CD4-positive, alpha-beta T cell treated with Interleukin-12 subunit alpha and Interleukin-12 subunit beta, for 1 hour (primary cell): ENCODE measurements at places on chromosomes 11 and 22.
A peak's percentile ranks its signal among the peaks of the same experiment; 100 is the strongest.

GRCh38 chr11:113035708-113036107 lies 74.5 kb downstream of the NCAM1 start:
- DNase-seq: no peak

DNA sequence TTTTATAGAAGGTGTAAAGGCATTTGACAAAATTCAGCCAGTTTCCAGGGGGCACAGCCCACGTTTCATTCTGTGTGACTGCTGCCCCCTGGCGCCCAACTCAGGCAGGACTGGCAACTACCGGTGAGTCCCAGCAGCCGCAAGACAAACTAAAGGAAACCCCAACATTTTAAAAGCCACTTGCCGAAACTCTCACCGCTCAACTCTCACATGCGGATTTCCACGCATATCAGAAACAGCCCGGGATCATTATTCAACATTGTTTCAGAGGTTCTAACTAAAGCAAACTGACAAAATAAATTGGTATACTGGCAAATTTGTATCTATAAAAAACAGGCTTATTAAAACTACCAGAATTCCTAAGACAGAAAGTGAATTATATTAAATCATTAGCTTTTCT lies 48.2 kb downstream of the MORC2 start:
- peak; percentile 86 for DNase-seq

- no peak for DNase-seq
These were observed 30.9 kb downstream of the ZBTB16 start for GRCh38 chr11:114090225-114090910.

DNA sequence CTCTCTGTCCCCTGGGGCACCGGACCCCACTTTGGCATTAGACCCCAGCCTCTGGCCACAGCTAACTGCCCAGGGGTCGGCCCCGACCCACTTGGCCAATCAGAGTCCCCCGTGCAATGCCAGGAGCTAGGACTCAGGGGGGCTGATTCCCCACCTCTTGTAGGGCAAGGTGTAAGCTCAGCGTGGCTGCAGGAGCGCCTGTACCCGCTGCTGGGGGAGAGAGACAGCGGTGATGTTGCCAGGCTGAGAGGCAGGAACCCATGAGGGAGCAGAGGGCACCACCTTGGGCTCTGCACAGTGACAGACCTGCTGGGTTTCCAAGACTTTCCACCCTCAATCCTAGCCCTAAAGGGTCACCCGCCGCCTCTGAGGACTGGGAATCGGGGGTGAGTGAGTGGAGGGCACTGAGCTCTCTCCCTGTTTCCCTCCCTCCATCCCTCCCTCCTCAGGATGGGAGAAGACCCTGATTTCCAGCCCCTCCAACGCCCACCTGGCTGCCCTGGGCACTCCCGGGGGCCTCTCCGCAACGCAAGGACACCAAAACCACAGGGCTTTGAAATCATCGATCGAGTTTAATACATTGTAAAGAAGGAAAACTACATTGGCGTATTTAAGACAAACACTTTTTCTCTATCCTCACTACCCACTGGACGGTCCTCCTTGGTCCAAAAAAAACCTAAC lies 128.4 kb downstream of the ARHGAP8 start:
- no peak for DNase-seq

DNA sequence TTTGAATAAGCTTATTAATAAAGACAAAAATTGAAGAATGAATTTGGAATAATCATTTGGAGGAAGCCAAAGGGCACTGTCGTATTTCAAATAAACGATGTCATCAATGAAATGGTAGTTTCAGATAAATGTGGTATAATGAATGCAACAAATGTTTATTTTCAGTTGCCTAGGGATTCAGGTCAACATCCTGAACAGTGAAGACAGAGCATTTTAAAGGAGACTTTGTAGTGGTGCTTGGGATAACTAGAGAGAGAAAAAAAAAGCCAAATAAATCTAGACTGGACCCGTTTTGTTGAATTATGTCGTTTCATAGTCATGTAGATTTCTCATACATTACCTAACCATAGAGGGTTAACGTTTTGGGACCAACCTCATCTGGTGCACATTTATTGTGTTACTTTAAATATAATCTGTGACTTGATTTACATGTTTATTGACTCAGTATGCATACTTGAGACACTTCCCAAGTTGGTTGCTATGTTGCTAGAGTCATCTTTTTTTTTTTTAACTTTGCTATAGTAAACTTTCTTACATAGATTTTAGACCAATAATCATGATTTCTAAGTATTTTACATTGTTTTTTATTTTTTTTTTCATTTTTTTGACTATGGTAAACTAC lies 111.1 kb downstream of the NCAM1 start:
- DNase-seq: no peak

- DNase-seq: no peak
These were observed 23.3 kb downstream of the LIF start for GRCh38 chr22:30223303-30223702.

DNA sequence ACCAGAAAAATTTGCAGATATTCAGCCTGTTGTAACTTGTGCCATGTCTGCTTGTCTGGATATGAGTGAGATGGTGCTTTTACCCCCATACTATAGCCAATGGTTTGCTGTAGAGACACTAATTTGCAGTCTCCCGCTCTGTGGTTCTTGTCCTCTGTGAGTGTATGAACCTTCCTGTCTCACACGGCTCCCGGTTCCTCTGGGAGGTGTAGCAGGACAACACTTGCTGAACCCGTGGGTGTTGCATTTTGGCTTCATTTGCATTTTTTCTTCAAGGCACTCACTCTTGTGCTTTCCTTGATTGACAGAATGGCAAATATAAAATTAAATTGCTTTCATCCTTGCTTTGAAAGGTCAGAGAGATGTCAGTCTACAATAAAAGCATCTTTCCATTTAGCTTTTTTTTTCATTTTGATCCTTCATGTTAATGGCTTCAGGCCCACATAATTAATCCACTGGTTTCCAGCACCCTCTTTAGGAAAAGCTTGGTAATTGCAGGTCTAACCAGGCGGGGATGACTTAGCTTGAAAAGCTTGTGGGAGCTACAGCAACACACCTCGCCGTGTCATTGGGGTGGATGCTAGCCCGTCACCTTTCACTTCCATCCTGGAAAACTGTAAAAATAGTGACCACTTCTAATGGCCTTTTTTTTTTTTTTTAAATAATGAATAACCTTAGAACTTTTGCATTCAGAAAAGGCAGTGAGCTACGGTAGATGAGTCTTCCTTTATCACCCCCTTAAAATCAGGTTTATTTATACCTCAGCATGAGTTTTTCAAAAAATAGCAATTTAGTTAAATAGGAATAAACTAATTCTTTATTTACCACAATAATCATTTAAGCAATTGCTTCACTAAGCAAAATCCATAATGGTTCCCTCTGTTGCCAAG lies 27.4 kb upstream of the ST14 start:
- peak; percentile 77 for DNase-seq

GRCh38 chr11:81259471-81259870 lies 1474.2 kb downstream of the FAM181B start:
- no peak for DNase-seq

DNA sequence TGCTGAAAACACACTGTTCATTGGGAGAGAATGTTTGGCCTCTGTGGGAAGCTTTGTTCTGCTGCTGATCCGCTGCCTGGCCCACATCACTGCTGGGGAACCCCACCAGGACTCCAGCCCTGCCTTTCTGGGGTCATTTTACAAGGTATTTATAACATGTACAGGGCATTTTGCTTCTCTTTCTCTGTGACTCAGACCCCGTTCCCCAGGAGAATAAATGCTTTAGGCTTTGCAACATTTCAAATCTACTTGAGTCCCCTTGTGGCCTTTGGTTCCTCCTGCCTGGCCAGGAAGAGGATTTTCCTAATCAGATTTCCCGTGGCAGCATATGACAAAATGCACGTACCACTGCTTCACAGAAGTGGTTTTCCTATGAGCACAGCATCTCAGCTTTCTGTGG lies 43.0 kb downstream of the BTG4 start:
- DNase-seq: no peak

- no peak for DNase-seq
These were observed 4.2 kb upstream of the SYT7 start for GRCh38 chr11:61585115-61585514.

GRCh38 chr22:17137170-17137569 lies 16.0 kb upstream of the TMEM121B start:
- DNase-seq: no peak

DNA sequence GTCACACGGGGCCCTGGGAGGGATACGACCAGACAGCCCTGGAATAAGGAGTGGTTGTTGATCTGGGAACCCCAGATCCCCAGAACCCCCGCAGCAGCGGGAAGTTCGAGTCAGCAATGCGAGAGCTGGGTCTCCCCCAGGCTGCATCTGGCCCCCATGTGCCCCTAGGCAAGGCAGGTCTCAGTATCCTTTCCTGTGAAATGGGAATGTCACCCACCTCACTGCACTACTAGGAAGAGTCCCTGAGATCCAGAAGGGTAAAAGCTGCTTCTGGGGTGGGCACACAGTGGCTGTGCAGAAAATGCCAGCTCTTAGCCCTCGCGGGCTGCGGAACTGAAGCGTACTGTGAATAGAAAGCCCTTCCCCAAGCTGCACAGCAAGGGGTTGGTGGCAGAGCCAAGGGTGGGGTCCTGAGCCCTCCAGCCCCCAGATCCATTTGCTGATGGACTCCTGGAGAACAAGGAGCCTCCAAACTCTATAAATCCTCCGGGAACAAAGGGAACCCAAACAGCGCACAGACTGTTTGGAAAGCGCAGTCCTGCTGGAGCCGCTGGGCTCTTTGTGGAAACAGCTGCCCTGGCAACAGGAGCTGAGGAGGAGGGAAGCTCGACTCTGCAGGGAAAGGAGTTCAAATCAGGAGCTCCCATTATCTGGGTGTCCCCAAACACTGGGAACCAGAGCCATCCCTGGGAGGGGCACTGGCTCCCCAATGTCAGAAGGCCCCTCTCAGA lies 68.2 kb upstream of the SHISAL1 start:
- DNase-seq: no peak

DNA sequence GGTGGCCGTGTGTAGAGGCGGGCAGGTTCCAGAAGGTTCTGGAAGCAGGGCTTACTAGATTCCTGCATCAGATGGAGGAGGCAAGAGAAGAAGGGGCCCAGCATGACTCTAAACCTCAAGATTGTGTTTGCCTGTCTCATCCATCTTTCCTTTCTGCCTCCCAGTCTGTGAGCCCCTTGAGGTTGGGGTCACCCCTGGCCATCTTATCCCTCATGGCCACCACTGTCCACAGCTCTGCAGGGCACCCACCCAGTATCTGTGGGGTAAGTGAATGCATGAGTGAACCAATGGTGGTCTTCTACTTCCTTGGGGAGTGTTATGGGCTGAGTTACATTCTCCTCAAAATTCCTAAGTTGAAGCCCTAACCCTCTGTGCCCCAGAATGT lies 79.3 kb downstream of the MYEOV start:
- no peak for DNase-seq

GRCh38 chr11:64754124-64754918 lies 5.5 kb downstream of the PYGM start:
- no peak for DNase-seq

DNA sequence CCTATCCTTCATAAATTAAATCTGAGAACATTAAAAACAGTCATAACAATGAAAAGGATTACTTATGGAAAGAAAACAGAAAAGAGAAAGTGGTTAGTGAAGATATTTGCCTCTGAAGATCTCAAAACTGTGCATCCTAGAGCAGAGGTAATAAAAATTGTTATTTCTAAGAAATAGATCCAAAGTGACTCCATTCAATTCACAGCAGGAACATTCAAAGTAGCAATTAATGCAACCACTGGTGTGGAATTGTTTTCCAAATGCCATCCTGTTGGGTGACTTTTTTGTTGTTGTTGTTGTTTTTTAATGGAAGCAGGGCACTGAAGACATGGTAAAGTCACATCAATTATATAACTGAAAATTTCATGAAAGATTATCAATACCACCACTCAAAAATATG lies 1139.5 kb upstream of the CCDC90B start:
- no peak for DNase-seq

- no peak for DNase-seq
These were observed 22.7 kb upstream of the CD5 start for GRCh38 chr11:61079416-61080150.

DNA sequence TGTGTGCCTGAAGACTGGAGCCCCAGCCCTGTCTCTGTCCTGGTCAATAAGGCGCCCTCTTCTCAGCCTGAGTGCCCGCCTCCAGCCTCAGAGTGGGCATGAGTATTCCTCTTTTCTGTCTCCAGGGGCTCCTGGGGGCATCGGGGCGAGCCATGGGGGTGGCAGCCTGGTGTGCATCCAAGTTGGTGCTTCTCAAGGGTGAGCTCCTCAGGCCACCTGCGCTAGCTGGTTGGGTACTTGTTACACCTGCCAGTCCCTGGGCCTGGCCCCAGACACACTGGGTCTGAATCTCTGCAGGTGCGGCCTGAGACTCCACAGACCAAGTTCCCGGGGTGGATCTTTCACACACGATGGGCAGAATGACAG lies 168.6 kb upstream of the B3GAT1 start:
- DNase-seq: no peak

GRCh38 chr22:18109410-18110193 lies 1.0 kb upstream of the TUBA8 start:
- no peak for DNase-seq

DNA sequence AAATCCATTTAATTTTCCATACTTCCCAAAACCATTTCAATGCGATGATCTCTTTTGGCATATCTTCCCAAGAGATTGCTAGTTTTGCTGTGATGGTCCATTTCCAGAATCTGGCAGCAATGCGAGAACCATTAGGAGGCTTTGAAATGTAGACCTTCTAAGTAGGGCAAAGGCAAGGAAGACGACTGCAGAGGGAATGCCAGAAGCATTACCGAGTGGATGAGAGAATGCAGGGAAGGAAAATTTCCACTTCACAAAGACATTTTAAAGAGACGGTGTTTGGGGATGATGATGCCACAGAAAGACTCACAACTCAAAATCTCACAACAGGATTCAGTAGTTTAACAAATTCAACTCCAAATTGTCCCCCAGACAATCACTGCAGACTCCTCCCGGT lies 471 bp upstream of the CEP126 start:
- DNase-seq: no peak

GRCh38 chr11:62400760-62401159 lies 18.1 kb upstream of the SCGB1A1 start:
- no peak for DNase-seq
